Neural crest cell (in vitro differentiated cells): ENCODE measurements at places on chromosomes 12 and 14.

GRCh38 chr12:13099066-13099843 lies 4.2 kb downstream of the GSG1 start:
- no peak for DNase-seq

DNA sequence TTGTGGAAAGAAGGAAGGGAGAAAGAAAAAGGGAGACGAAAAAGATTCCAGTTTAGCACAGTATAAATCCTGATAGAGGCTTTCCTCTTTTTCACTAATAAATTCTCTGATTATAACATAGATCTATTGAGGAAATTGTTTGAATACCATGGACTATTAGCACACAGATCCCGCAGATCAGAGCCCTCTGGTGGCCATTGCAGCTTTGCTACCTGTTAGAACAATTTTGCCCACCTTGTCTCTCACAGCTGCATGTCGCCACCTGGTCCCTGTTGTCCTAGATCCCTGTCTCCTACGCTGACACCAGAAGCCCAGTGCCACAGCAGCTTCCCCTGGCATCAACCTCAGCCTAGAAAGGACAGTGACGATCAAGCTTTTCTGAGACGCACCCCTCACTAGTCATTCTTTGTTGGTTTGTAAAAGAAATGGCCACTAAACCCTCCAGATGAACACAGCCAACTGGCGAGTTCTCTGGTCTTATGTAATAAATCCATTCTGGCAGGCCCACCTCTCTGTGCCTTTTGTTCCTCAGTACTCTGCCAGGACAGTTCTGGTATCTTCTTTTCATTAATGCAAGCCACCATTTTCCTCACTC lies 9.9 kb downstream of the GPHB5 start:
- DNase-seq = no peak

DNA sequence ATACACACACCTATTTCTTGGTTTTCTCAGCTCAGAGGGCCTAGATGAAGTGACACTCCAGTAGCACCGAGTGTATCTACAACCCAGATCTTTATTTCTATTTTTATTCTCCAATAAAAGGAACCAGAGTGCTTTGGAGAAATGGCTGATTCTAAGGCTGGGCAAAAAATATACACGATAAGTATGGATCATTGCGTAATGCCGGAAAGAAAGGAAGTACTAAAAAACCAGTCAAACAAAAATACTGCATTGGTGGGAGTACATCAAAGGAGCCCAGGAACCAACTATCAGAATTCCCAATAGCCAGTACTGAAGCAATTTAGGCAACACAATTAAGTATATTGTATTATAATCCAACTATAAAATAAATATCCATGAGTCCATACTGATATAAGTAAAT lies 400.9 kb upstream of the CCDC196 start:
- DNase-seq = no peak

- peak; percentile 45 for DNase-seq
These were observed 19.6 kb upstream of the ATP5MC2 start for GRCh38 chr12:53695152-53696145.

- DNase-seq = no peak
These were observed 458.0 kb upstream of the ATP2B1 start for GRCh38 chr12:90166671-90167070.
